ENCODE measurements at places on chromosomes 12 and 14.

DNA sequence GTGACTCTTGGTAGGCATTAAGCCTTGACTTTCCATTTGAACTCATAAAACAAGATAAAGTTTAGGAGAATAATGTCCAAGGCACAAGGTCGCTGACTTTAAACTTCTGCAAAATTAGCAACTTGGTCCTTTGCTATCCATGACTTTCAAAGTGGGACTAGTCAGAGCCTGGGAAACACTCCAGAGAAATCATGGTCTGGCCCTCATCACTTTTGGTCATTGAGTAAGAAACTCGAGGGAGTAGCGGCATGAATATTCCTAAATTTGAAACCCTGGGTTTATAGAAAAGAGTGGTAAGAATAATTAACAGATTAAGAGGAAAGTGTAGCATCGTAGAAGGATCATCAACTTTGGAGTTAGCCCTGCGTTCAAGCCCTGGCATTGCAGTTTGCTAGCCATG lies 16.9 kb upstream of the APPL2 start:
- DNase-seq: no peak

DNA sequence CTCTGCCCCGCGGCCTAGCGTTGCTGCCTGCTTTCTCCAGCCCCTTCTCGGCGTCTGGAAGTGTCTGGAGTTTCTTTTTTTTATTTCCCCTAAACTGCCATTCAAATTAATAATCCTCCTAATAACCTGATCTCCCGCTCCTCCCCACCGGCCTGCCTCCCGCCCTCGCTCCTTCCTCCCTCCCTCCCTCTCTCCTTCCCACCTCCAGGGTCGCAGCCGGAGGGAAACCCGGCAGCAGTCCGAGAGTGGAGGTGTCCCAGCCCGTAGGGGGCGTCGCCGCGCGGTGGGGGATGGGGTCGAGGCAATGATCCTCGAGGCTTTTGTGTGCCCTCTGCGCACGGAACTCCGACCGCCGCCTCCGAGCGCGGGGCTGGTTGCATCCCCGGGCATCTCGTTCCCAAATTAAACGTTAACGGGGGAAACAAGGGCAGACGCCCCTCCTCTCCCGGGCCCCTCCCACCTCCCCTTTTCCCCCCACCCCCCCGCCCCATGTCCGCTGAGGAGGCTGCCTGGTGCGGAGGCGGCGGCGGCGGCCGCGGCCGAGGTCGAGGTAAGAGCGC lies 1.0 kb upstream of the SOCS2 start:
- peak; percentile 93 for DNase-seq

GRCh38 chr14:62133776-62134550 lies 371.7 kb downstream of the SNAPC1 start:
- DNase-seq: no peak

- peak; percentile 69 for DNase-seq
These were observed 89.7 kb downstream of the TMCC3 start for GRCh38 chr12:94560431-94561221.

GRCh38 chr12:71385155-71385554 lies 54.4 kb upstream of the LGR5 start:
- DNase-seq: no peak

GRCh38 chr12:89707703-89708564 lies 704 bp downstream of the ATP2B1 start:
- DNase-seq: peak; percentile 77

- DNase-seq: no peak
These were observed 23.8 kb downstream of the NFKBIA start for GRCh38 chr14:35380794-35381193.

Measured in ecto neural progenitor cell (in vitro differentiated cells).